Hematopoietic multipotent progenitor cell treated with erythropoietin and hydrocortisone succinate and interleukin-3 and kit ligand, for 4 days (in vitro differentiated cells): ENCODE measurements at places on chromosomes 16 and 17.

- DNase-seq = no peak
Measured at GRCh38 chr17:1769822-1770477, 8.1 kb downstream of the SERPINF1 start.

GRCh38 chr17:35460354-35460851 lies 11.8 kb upstream of the SLFN13 start:
- DNase-seq = peak; percentile 73

GRCh38 chr17:68289473-68289872 lies 1.5 kb downstream of the SLC16A6 start:
- no peak for DNase-seq

DNA sequence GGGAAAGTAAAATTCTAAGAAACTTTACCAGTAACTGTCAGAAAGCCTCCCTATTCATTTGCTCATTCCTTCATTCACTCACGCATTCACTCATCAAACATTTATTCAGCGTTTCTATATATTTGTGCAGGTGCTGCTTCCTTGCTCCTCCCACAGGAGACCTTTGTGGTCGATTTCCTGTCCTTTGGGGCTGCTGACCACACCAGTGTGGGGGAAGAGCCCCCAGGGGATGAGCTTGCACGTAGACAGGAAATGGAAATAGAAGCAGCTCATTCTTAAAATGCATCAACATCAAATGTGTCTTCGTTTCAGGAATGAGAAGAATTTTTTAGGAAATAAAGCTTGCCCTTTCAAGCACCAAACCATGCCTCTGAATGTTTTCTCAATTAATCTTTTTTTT lies 9.6 kb downstream of the PIK3R6 start:
- peak; percentile 41 for DNase-seq

DNA sequence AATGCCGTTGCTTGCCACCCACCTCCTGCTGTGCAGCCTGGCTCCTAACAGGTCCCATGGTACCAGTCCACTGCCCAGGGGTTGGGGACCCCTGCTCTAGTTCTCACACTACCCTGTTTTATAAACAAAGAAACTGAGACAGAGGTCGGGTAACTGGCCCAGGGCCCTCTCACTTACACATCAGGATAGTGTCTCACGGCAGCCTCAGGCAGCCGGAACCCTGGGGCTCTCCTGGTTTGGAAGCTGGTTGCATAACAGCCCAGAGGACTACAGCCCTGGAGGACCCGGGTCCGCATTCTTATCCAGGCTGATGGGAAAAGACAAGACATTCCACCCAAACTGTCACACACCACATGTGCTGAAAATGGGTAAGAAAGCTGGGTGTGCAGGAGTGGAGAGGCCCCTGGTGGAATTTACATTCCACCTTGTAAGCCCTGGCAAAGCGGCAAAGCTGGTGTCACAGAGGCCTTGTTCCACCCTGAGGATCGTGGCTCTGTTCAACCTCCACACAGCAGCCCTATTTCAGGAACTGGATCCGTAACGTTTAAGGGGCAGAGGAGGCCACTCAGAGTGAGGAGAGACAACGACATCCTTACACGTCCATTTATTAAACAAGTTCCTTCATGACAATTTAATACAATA lies 9.8 kb downstream of the CMTM3 start:
- no peak for DNase-seq

GRCh38 chr16:74649839-74650504 lies 16.7 kb downstream of the RFWD3 start:
- no peak for DNase-seq

DNA sequence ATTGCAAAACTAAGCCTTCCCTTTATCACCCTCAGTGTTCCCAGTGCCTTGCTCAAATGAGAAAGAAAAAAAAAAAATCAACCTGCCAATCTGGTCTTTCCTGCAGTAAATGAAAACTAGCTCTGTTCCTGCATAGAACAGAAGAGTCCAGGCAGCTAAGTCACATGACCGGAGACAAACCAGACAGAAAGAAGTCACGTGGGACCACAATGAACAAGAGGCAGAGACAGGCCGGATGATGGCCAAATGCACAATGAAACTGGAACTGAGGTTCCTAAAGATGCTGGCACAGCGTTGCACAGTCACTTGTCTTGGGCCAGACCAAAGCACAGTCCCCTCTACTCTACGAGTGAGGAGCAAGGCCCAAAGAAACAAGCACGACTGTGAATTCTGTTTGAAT lies 172.5 kb downstream of the GRIN2A start:
- no peak for DNase-seq

DNA sequence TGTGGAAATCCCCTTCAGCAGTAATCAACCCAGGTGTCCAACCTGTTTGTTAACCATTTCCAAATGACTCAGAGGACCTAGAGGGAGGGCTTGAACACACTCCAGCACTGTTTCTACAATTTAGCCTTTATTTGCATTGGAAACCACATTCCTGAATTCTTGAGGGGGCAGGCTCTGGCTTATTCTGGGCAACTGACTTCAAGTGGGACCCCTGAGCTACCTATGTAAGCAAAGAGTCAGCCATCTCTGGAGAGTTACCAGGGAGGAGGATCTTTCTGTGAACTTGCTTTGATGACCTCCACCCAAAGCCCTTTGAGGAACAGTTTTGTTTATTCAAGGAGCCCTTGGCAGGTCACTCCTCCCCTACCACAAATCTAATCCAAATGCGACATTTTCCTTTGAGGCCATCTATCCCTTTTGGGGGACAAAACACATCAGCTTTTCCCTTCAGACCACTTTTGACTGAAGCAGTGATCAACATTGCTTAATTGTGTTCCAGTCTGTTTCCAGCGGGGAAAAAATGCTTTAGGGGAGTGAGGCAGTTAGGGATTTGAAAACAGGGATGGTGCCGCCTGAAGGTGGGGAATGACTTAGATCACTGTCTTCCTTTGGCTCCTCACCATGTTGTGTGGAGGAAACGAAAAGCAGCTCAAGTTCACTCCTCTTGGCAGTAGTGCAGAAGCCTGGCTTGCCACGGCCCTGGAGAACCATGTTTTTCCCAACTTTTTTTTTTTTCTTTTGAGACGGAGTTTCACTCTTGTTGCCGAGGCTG lies 46.2 kb downstream of the TUBD1 start:
- no peak for DNase-seq

DNA sequence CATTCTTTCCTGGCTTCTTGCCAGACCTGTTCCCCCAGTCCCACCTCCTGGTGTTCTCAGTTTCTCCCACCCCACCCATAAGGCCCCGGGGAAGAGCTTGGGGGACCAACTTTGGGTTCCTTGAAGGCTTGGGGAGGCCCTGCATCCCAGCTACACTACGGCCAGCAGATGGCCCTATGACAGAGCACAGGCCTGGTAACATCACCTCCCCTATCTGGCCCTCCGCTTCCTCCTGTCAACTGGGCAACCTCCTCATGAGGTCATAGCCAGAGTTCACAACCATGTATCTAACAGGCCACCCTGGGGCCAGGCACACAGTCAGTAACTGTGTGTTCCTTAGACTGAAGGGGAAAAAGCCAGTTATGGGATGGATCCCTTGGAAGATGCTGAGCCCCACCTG lies 31.4 kb downstream of the MYO15A start:
- peak; percentile 41 for DNase-seq

DNA sequence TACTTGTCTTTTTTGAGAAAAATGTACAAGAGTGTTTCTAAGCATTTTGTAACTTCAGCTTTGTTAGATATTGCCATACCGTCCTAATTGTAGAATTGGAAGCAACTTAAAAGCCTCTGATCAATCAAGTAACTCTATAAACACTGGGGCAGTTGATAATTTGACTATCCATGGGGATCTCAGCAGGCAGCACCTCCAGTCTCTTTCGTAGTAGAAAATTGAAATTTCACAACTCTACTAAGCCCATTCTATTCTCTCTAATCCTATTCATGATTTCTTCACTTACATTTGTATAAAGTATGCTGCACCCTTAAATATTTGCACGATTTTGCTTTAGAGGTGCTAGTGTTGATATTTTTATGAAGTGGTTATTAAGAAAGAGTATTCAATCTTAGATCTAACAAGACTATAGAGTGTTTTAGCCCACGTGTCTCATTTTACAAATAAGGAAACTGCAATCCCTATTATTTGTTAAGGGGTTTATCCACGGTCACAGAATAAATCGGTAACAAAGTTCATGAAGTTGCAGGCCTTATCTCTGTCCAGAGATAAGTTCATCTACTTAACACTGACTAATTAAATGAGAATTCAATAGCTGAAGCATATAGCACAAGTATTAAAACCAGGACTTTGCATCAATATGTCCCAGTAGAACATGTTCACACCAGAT lies 10.9 kb downstream of the ABCA6 start:
- no peak for DNase-seq

DNA sequence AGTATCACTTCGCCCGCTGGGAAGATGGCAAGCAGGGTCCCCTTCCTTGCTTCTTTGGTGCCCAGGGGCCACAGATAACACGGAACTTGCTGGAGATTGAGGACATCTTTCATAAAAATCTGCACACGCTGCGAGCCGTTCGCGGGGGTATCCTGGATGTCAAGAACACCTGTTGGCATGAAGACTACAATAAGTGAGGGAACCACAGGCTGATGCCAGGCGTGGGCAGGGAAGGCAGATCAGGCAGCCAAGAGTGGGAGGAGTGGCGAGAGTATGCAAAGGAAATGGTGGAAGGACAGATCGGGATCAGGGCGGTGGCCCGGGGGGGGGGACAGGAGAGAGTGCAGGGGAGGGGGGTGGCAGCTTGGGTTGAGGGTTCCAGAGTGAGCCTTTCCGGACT lies 22.2 kb downstream of the DNAH2 start:
- no peak for DNase-seq

- peak; percentile 91 for DNase-seq
Measured at GRCh38 chr17:81428121-81428515, 32.9 kb downstream of the BAHCC1 start.

GRCh38 chr17:67637901-67638641 lies 79.7 kb upstream of the NOL11 start:
- DNase-seq = no peak

DNA sequence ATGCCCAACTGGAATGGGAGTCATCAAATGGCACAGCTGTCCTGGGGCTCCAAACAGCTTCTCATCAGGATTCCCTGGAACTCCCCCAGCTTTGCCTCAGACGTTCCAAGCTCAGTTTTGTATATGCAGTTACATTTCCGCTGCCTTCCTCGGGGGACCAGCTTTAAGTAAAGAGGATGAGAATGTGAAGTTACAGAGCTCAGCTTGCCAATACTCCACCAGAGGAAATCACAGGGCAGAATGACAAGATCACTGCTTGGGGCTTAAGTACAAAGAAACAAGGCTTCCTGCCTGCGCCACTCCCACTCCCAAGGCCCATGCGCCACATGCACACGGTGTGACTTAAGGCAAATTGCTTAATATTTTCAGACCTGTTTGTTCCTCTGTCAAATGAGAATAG lies 272.4 kb upstream of the CDH11 start:
- DNase-seq = no peak

- DNase-seq = no peak
Measured at GRCh38 chr17:9381068-9381467, 194.6 kb downstream of the STX8 start.

DNA sequence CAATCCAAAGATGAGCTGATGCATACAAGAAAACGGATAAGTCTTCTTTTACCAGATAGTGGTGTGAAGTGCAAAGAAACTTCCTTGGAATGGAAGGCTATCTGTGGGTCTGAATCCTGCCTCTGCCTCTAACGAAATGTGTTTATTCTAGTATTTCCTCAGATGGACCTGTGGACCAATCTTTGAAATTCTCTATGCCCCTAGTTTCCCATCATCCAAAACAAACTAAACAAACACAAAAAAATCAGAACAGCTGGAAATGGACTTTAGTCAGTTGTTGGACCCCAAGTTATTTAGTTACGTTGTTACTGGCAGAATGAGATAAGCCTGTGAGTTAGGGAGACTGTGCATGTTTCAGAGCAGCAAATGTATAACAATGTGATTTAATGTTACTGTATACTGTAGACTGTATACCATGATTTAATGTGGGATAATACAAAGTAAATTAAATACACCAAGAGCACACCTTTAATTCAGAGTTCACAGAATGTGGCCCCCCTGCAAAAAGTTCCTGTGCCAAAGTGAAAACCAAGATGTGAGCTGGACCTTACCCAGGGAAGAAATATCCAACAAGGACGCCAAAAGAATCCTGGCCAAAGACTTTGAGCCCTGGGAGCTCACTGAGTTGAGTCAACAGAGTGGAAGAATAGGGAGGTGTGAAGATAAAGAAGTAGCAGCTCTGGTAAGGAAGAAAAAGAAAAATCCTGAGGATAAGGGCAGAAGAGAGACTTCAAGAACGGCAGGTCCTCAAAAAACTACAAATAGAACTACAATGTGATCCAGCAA lies 255.2 kb downstream of the CNTNAP4 start:
- no peak for DNase-seq

DNA sequence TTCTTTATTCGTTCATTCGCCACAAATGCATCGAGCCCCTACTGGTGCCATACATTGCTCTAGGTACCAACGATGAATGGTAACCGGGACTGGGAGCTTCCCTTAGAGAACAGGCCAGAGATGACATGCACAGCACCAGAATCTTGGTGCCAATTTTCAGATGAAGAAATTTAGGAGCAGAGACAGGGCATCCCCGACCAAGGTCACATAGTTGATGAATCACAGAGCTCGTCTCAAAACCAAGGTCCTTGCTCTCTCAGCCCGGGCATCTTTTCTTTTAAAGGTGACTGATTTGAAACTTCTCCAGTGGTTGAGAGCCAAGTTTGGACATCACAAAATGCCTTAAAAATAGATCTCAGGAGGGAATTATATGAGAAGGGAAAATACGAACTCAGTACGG lies 73.2 kb upstream of the C16orf82 start:
- DNase-seq = no peak

GRCh38 chr17:71446645-71447437 lies 674.0 kb upstream of the SOX9 start:
- no peak for DNase-seq

GRCh38 chr17:13199425-13199824 lies 181.6 kb upstream of the ELAC2 start:
- DNase-seq = no peak

DNA sequence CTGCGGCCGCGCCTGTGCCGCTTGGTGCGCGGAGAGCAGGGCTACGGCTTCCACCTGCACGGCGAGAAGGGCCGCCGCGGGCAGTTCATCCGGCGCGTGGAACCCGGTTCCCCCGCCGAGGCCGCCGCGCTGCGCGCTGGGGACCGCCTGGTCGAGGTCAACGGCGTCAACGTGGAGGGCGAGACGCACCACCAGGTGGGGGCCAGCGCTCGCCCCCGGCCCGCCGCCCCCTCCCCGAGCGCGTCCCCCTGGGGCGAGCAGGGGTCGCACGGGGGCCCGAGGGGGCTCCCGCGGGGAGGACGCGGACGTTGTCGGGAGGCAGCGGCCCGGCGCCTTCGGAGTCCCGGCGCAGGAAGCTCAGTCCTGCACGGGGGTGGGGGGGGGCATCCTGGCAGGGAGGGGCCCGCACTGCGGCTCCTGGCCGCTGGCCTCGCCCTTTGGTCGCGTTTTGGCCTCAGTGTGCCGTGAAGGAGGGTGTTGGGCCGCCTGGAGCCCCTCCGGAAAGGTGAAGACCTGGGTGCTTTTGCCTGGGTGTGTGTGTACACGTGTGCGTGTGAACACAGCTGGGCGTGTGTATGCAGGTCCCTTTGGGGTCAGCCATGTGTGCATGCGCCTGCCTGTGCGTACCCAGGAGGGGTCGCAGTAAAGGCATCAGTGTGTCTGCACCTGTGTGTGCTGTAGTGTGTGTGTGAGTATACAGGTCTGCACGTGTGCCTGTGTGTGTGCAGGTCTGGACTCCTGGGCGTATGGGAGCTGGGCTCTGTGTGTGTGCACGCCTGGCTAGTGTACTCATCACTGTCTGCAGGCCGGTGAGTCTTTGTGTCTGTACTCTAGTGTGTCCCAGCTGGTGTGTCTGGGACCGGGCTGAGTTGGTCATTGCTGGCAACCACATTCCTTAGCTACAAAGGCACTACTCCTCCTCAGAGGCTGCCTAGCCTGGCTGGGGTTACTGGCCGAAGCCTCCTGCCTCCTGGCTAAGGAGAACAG lies 615 bp downstream of the NHERF2 start:
- peak; percentile 33 for DNase-seq
